ENCODE measurements at places on chromosomes 13 and 19. TPM values are rescaled to one million over a fixed set of nuclear protein-coding genes. Genes with fewer than 3 reads are reported as not detected.

- DNase-seq, result no peak
These were observed 1.4 kb downstream of the CAPN12 start for GRCh38 chr19:38742906-38743305.

GRCh38 chr13:94327318-94327717, 152.2 kb downstream of the DCT start:
- DNase-seq, result no peak

DNA sequence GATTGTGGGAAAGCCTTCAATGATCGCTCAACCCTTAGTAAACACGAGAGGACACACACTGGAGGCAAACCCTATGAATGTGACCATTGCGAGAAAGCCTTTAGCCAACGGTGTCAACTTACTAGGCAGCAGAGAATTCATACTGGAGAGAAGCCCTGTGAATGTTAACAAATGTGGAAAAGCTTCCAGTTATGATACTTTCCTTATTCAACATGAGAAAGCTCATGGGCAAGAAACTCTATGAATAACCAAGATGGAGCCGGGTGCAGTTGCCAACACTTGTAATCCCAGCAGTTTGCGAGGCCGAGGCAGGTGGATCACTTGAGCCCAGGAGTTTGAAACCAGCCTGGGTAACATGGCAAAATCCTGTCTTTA, 15.8 kb upstream of the ZNF8 start:
- DNase-seq, result no peak

GRCh38 chr19:50626795-50627194, 12.9 kb downstream of the SYT3 start:
- no peak for DNase-seq

DNA sequence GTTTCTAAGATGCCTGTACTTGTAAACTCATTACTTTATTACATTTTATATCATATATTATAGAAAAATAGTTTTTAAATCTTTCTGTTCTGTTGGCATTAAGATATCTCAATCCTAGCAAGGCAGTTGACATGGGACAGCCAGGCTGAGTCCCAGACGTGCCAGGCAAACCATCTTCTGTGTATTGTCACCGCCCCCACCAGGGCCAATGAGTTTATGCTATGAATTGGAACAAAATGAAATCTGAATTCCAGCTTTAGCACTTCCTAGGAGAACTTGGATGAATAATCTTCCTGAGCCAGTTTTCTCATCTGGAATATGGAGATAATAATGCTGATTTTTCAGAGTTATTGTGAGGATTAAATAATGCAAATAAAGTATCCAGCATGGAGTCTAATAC, 79.9 kb upstream of the GSX1 start:
- peak; percentile 38 for DNase-seq

- DNase-seq, result no peak
These were observed 136.4 kb upstream of the HTR2A start for GRCh38 chr13:47033216-47033615.

GRCh38 chr13:76438050-76438449, 448.2 kb downstream of the KCTD12 start:
- DNase-seq, result no peak

DNA sequence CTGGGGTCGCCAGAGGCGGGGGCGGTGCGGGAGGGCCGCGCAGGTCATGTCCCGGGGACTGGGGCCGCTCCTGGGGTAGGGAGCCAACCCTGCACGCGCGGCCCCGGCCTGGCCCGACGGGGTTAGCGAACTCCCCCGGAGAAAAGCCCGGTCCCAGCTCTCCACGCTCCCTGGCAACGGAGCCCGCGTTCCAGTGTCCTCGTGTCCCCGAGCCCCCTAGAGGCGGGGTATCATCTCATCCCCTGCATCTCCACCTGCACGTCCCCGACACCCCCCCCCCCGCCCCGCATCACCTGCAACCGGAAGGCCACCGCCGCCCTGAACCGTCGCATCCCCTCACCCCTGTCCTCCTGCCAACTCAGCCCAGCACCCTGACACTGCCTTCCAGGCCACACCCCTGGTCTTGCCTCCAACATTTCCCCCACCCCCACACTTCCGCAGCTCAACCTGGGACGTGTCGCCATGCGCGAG, 2.7 kb downstream of the WDR88 start:
- DNase-seq, result no peak

DNA sequence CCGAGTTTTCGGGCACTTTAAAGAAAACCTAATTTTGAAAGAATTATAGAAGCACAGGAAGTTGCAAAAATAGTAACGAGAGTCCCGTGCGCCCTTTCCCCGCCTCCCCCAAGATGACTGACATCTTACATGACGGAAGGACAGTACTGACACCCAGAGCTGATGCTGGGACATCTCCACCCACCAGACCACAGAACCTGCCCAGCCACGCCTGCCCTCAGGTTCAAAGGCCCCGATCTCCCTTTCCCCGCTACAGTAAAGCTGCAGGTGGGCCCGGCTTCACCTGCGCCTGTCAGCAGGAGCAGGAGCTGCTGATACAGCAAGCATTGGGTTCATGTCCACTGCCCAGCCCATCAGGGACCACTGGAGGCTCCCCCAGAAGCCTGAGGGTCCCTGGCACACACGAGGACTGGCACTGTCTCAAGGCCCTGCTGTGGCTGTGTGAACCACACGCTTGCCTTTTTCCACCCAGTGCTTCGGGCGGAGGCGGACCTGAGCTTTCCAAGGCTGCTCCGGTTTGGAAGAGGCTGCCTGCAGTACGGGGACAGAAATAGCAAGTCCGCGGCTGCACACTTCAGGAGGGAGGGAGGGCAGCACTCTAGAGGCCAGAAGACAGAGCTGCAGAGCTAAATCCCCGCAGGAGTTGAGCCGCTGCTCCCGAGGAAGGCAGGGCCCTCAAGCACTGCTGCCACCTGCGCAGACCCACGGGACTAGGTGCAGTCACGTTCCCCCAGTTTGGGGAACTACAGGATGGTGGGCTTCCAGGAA, 8.7 kb downstream of the MAP2K2 start:
- DNase-seq, result peak; percentile 69

GRCh38 chr13:44373247-44373600, 400 bp upstream of the SERP2 start:
- no peak for DNase-seq

C19orf67 gene
- not detected for total RNA-seq

TPTE2 gene
- total RNA-seq, result not detected

RB1 gene
- 34.2 TPM for total RNA-seq

FOXO1 gene
- 14.7 TPM for total RNA-seq

RFPL4A gene
- total RNA-seq, result not detected

CDX2 gene
- total RNA-seq, result not detected

OLFM2 gene
- total RNA-seq, result 1.8 TPM

NAPSA gene
- 0.32 TPM for total RNA-seq

SBK3 gene
- total RNA-seq, result 16.6 TPM

EDNRB gene
- 15.6 TPM for total RNA-seq

PSG4 gene
- not detected for total RNA-seq

Data from left ventricle myocardium superior (tissue), 1 donor.